ENCODE measurements at places on chromosomes 1 and 21.

- no peak for DNase-seq
These were observed 868 bp downstream of the ZBTB40 start for GRCh38 chr1:22452481-22452957.

GRCh38 chr21:43923391-43923790 is 58.4 kb downstream of the AGPAT3 start:
- no peak for DNase-seq

- DNase-seq = peak; percentile 10
These were observed 60.0 kb downstream of the INTS7 start for GRCh38 chr1:211975152-211975941.

GRCh38 chr1:81717230-81717629 is 83.5 kb upstream of the ADGRL2 start:
- no peak for DNase-seq

DNA sequence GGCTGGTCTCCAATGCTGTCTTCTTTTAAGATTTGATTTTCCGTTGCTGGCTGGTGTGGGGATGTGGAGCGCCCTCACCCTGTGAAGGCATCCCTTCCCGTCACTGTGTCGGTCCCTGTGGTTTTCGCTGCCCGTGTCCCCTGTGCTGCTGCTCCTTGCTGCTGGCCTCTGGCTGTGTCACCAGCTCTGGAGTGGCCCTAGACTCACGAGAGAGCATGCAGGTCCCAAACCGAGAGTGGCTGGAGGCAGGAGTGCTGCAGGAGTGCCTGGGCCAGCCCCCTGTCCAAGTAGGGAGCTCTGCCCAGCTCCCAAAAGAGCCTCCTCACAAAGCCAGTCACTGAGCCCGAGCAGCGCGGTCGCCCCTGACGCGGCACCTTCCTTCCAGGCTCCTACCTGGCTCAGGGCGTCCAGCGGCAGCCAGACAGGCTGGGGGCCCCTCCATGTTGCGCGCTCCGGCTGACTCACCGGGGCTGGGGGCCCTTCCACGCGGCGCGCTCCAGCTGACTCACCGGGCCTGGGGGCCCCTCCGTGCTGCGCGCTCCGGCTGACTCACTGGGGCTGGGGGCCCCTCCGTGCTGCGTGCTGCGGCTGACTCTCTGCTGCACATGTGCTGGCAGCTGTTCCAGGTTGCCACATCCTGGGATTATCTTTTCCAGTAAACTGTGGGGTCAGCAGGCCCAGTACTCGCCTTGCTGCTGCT is 106.7 kb upstream of the COL6A1 start:
- peak; percentile 88 for DNase-seq

DNA sequence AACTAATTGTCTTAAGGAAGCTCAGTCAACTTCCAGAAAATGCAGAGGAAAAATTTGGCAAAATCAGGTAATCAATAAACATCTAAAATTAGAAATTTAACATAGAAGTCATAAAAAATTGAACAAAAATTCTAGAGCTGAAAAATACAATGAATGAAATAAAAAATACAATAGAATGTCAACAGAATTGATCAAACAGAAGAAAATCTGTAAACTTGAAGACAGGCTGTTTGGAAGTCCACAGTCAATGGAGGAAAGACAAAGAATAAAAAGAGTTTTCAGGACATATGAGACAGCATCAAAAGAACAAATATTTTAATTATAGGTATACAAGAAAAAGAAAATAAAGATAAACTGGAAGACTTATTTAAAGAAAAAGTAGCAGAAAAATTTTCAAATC is 469.0 kb downstream of the RWDD3 start:
- no peak for DNase-seq

DNA sequence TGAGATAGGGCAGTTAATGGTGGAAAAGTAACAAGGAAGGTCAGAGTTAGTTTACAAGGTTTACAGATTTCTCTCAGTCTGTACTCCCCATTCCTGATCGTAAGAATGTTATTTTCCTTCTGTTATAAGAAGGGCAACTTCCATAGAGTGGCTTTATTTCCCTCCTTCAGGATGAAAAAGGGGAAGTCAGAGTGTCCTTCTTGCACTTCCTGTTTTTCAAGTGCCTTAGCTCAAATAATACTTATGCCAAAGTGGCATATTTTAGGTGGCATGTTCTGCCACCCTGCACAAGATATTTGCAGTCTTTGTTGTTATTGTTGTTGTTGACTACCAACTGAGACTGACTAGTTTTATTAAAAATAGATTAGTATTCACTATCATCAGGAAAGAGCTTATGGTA is 730.7 kb upstream of the ADGRL4 start:
- DNase-seq = no peak
